ENCODE measurements at places on chromosomes 16 and 17.

- no peak for DNase-seq
Measured at GRCh38 chr16:66004699-66005098, 361.8 kb upstream of the CDH5 start.

DNA sequence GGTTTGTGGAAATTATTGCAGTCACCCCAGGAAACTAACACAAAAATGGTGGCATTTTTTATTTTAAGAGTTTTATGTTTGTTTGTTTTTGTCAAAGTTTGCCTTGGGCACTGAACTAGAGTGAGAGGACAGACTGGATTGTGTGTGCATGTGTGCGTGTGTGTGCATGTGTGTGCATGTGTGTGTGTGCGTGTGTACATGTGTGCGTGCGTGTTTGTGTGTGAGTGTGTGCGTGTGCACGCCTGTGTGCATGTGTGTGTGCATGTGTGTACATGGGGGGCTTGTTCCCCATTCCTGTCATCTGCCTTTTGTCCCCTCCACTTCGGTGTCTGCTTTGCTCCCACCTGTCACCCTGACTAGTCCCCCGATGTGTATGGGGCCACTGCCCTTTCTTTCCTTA is 32.5 kb downstream of the MGAT5B start:
- DNase-seq: no peak

DNA sequence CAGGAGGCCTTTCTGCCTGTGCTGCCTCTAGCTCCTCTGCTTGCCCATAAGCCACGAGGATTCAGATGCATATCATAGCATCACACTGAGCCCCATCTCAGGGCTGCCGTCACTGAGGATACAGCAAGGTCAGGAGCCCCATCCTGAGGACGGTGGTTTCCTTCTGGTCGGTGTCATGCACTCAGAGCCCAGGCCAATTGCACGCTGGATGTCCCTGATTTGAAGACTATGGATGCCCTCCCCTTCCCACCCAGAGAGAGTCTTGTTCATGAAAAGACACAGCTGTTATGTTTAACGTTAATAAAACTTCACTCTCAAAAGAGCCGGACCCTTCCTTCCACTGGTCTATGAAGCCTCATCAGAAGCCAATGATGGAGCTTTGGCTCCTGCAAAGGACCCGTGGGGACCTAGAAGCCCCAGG is 19.9 kb downstream of the COTL1 start:
- DNase-seq: no peak

DNA sequence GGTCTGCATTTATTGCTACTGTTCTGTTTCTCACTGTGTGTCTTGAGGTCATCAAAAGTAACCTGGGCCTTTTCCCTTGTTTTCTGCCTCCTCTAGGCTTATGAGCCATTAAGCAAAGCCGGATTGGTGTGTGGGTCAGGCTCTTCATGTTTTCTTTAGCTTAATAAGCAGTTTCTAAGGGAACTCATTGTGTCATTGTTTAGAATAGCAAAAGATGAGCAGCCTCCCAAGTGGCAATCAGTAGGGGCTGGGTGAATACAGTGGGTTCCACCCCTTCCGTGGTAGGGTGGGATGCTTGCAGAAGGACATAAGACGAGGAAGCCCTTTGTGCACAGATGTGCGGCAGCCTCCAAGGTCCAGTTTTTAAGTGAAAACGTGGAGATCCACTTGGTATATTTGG is 34.5 kb downstream of the ABCC1 start:
- DNase-seq: no peak

DNA sequence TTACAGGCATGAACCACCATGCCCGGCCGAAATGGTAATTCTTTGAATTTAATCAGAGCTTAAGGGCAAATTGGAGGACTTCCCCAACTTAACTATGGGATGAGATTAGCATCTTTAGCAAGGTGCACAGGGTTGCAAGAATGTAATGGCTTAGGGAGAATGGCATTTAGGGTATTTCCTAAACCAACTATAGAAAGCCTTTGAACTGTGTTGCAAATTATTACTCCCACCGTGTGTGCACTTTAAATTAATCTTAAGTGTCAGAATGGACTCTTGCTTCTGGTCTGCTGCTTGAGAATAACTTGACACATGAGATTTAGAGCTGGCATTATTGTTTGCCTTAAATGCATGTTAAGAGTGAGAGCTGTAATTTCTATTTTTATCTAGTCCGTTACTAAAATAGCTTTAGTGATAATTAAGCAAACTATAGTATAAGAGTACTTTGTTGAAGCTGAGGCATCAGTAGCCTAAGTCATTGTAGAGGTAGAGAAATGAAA is 59.8 kb downstream of the TUBD1 start:
- DNase-seq: no peak

GRCh38 chr16:80016731-80017326 is 416.3 kb upstream of the MAF start:
- no peak for DNase-seq

DNA sequence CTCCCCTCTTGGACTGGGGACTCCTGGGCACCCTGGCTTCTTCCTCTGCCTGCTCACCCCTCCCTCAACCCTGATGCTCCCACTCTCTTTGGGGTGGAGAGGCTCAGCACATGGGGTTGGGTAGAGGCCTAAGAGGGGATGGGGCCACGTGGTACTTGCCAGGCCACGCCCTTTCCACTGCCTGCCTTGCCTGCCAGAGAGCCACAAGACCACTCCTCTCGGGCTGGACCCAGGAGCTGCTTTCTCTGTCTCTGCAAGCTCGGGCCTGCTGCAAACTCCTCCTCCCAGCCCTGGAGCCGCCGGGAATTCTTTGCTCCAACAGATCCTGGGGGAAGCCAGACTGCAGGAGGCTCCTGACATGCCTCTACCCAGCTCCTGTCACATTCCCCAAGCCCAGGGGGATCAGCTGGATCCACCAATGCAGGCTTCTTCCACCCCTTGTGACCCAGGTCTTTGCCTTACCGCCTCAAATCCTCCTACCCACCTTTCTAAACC is 11.8 kb downstream of the DLX4 start:
- DNase-seq: no peak

- DNase-seq: no peak
Measured at GRCh38 chr16:31427441-31428278, 500 bp downstream of the COX6A2 start.

DNA sequence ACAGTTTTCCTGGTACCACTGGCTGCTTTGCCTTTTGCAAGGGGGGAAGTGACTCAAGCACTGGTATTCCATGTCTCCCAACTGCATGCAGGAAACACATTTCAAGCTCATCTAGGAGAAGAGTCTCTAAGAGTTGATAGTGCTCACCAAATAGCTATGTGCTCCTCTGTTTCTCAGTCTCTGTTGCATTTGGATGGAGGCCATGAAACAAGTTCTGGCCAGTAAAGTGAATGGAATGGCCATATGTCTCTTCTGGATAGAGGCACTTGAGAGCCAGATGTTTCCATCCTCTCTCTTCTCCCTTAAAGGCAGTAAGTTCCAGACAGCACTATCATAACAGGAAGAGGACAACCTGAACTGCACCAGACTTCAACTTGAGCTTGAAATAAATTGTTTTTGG is 60.6 kb downstream of the C16orf82 start:
- DNase-seq: no peak

GRCh38 chr16:26952411-26952810 is 114.3 kb upstream of the C16orf82 start:
- no peak for DNase-seq

DNA sequence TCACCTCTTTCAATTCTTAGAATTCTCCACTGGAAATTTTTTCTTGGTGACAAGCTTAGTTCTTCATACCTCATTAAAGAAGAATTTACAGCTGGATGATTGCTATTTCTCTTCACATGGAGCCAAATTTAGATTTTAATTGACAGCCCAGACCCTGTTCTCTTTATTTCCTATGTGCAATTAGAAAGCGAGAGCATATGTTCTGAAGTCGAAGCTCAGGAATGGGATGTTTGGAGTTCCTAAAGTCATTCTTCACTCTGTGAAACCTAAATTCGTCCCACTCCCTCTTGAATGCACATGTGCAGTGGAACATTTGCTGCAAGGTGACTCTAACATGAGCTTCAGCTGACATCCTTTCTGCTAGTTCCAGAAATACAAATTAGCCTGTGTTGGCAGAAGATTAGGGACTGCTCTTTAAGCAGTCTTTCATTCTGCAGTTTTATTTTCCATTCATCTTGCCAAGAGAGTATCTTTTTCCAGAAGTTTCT is 129.3 kb upstream of the KCNJ16 start:
- no peak for DNase-seq

DNA sequence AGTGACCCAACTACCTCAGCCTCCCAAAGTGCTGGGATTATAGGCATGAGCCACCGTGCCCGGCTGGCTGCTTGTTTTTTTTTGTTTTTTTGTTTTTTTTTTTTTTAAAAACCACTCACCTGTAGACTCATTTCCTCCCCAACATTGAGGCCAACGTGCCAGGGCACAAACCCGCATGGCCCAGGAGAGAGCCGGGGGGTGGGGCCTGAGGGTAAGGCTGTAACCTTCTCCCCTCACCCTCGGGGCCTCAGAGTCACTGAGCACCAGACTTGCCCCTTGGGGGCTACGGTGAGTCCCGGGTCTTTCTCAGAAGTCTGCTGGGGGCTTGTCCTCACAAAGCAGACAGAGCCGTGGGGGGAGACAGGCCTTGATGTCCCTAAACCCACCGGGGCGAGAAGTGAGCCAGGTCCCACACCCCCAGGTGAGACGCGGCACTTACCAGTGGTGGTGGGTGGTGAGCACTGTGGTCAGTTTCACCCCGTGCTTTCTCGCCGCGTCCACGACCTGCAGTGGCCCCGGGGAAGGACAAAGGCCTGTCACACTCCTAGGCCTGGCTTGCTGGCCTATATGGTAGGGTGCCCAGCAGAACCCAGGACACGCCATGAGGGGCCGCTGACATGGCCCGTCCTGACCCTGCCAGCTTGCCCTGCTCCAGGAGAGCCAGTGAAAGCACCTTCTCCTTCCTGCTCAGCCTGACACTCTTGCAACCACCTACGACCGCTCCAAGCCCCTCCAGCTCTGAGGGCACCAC is 4.6 kb downstream of the HAGH start:
- no peak for DNase-seq

GRCh38 chr16:57430955-57431354 is 16.2 kb downstream of the CIAPIN1 start:
- DNase-seq: no peak

DNA sequence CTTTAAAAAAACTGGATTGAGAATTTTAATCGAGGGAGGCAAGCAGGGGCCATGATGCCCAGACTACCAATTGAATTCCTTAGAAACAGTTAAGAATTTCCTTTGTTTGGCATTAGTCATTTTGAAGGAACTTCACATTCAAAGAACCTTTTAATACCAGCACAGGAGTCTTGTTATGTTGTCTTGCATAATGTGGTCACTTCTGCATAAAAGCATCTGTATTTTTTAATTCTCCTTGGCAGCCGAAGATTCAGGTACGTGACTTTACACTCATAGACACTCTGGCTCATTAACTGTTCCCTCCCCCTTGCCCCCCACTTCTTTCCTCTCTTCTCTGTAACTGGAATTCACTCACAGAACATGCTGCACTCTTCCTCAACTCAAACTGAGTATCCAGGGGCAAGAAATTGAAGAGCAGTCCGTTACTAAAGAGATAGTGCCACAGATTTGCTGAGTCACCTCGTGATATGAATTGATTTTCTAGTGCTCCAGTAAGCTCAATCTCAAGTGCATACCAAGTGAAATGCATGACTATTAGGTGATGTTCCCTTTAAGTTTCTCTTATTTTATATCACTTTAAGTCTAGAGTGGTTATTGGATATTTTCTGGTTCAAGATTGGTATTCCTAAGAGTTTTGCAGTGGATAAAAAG is 572.2 kb upstream of the SOX9 start:
- no peak for DNase-seq

DNA sequence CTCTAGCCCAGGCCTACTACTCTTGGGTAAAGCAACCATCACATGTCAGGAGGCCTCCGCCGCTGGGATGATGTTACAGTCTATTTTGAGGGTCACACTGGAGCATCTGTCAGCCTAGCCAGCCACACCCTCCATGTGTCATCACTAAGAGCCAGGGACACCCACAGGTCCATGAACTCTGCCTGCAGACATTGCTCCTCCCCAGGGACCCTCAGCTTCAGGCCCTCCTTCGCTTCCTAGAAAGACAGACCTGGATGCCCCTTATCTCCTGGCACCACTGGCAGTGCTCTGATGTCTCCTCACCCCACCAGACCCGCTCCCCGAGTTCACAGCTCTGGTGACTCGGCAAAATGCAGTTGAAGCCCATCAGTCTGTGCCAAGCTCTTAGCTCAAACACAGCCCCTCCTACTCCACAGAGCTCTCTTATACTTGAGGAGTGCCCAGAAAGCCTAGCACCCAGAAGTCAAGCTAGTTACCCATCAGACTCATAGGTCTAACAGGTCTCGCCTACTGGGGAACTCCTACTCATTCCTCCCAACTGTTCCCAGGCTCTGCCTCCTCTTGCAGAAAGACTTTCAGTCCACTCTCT is 5.9 kb downstream of the RANBP10 start:
- no peak for DNase-seq

DNA sequence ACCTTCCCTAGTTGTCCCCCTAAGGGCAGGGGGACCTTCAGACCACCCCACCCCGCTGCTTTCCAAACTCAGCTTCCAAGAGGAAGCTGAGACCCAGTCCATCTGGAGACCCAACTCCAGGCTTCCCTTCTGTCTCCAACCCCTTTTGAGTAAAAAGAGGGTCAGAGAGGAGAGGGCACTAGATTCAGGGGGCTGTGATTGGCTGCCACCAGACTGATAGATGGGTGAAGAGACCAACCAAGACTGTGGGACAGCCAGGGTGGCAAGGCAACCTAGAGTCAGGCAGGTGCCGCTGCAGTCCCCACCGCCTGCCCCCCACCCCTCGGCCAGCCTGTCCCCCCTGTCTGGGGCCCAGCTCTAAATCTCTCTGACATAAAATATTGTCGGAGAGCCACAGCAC is 92.5 kb downstream of the SDK2 start:
- DNase-seq: no peak

GRCh38 chr16:2238838-2239675 is 2.8 kb downstream of the DNASE1L2 start:
- no peak for DNase-seq

GRCh38 chr17:1186214-1186820 is 6.5 kb upstream of the ABR start:
- no peak for DNase-seq

GRCh38 chr16:61792194-61792909 is 243.9 kb downstream of the CDH8 start:
- no peak for DNase-seq

GRCh38 chr17:75552425-75553294 is 27.2 kb downstream of the LLGL2 start:
- no peak for DNase-seq

GRCh38 chr17:60730273-60730672 is 52.6 kb downstream of the BCAS3 start:
- no peak for DNase-seq

DNA sequence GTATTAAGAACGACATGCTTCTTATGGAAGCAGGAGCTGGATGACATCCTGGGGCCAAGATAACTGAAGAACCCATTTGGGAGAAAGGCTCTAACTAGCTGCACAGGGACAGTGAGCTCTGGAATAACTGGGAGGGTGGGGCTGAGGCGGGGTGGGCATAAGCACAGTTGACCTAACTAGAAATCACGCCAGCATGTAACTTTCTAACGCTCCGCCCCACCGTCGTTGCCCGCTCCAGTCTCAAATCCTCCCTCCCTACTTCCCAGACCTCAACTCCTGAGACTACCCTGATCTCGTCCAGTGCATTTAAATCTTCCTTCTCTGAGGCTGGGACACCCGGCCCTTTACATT is 436 bp downstream of the PHB1 start:
- DNase-seq: no peak

All from breast epithelium (tissue), 4 donors.